Spinal cord (tissue), 10 donors: ENCODE measurements at places on chromosomes 11 and 22.

GRCh38 chr11:6438979-6439571 lies 1.7 kb downstream of the HPX start:
- H3K4me3 ChIP-seq: no peak overlapping the region
- H3K27ac ChIP-seq: no peak overlapping the region
- H3K27me3 ChIP-seq: no peaks in the 10 kb centered on the region
- no peak for DNase-seq

DNA sequence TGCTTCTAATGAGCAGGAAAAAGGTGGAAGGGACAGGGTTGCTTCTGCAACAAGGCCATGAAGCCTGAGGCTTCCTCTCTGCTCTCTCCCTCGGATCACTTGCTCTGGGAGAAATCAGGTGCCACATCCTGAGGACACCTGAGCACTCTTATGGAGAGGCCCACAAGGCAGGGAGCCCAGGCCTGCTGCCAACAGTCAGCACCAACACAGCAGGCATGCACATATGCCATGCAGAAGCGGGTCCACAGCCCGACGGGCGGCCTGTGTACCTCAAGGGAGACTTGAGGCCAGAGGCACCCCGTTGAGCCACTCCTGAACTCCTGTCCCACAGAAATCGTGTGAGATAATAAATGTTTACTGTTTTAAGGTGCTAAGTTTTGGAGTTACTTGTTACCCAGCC lies 9.5 kb downstream of the TTLL12 start:
- H3K4me1 ChIP-seq: no peaks in the 10 kb centered on the region
- H3K27ac ChIP-seq: no peak overlapping the region
- H3K4me3 ChIP-seq: no peak overlapping the region
- DNase-seq: no peak

GRCh38 chr11:11406652-11407051 lies 53.6 kb upstream of the CSNK2A3 start:
- H3K4me1 ChIP-seq: peaks cover 41% of the 10 kb centered on the region
- no peak for DNase-seq
- H3K36me3 ChIP-seq: no peaks in the 10 kb centered on the region
- H3K27me3 ChIP-seq: peaks cover 7% of the 10 kb centered on the region
- no peak overlapping the region for H3K4me3 ChIP-seq

- peaks cover 65% of the 10 kb centered on the region for H3K27me3 ChIP-seq
- no peak for DNase-seq
- no peak overlapping the region for H3K27ac ChIP-seq
- no peaks in the 10 kb centered on the region for H3K36me3 ChIP-seq
- peaks cover 29% of the 10 kb centered on the region for H3K4me1 ChIP-seq
These were observed 8.8 kb downstream of the TBX1 start for GRCh38 chr22:19769393-19769715.

- H3K4me1 ChIP-seq: peaks cover 15% of the 10 kb centered on the region
- H3K27ac ChIP-seq: no peak overlapping the region
- peaks cover 5% of the 10 kb centered on the region for H3K27me3 ChIP-seq
- DNase-seq: no peak
- no peaks in the 10 kb centered on the region for H3K36me3 ChIP-seq
- no peak overlapping the region for H3K4me3 ChIP-seq
These were observed 463.3 kb downstream of the BRD1 start for GRCh38 chr22:49364398-49364797.

DNA sequence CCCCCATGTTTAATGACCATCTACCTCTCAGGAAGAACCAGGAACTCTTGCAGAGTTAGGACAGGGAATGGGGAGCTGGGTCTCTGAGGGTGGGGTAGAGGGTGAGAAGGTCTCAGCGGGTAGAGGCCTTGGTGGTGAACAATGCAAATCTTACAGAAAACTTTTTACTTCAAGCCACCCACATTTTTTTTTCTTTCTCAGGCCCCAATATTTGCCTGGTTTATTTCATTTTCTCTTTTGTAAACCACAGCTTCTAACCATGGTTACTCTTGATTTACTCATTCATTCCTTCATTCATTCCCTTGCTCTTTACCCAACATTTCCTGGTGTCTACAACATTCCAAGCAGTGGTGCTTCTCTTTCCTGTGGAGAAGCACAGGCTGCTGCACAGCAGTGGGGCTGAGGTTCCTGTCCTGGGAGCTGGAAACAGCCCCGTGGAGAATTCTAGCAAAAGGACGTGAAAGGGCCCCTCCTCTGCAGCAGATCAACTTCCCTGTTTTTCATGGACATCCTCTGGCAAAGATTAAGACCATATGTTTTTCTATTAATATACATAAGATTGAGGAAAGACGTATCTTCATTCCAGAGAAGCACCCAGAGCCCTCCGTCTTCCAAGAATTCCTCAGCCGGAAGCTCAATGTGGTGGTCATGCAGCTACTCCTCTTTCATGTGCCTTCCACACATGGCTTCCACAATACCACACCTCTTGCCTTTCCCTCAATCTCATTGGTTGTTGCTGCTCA lies 224.4 kb upstream of the SESN3 start:
- no peak for DNase-seq
- H3K27ac ChIP-seq: no peak overlapping the region
- H3K4me3 ChIP-seq: no peak overlapping the region

GRCh38 chr11:111335549-111335948 lies 37.2 kb downstream of the POU2AF3 start:
- H3K36me3 ChIP-seq: no peaks in the 10 kb centered on the region
- H3K4me3 ChIP-seq: no peak overlapping the region
- H3K27ac ChIP-seq: no peak overlapping the region
- no peaks in the 10 kb centered on the region for H3K27me3 ChIP-seq
- DNase-seq: no peak

GRCh38 chr11:86062719-86063118 lies 6.2 kb downstream of the PICALM start:
- DNase-seq: no peak
- no peak overlapping the region for H3K4me3 ChIP-seq
- H3K27me3 ChIP-seq: no peaks in the 10 kb centered on the region
- H3K4me1 ChIP-seq: no peaks in the 10 kb centered on the region
- H3K27ac ChIP-seq: no peak overlapping the region

DNA sequence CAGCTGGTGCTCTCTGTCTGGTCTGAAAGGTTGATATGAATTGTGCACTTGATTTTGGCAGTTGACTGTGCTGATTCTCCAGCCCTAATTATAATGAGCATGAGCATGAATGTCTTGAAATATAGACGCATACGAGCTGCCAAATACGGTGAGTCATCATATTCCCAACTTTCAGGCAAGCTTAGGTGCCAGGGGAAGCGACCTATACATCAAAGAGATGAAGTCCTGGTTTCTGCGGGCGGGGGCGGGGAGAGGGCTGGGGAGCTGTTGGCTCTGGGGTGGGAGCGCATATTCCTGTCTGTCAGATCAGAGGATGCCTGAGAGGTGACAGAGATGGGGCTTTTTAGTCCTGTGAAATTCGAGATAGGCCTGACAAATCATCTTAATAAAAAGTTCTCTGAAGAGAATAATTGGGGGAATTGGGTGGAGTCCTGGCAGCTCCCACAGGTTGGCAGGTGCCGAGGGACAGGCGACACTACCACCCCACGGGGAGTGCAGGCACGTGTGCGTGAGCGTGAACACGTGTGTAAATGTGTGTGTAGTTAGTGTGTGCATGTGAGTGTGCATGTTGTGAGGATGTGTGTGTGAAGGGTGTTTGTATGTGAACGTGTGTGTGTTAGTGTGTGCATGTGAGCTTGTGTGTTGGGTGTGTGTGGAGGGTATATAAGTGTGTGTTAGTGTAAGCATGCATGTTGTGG lies 865.3 kb downstream of the TBC1D22A start:
- H3K27ac ChIP-seq: no peak overlapping the region
- H3K27me3 ChIP-seq: no peaks in the 10 kb centered on the region
- peaks cover 21% of the 10 kb centered on the region for H3K4me1 ChIP-seq
- H3K4me3 ChIP-seq: no peak overlapping the region
- H3K36me3 ChIP-seq: no peaks in the 10 kb centered on the region

DNA sequence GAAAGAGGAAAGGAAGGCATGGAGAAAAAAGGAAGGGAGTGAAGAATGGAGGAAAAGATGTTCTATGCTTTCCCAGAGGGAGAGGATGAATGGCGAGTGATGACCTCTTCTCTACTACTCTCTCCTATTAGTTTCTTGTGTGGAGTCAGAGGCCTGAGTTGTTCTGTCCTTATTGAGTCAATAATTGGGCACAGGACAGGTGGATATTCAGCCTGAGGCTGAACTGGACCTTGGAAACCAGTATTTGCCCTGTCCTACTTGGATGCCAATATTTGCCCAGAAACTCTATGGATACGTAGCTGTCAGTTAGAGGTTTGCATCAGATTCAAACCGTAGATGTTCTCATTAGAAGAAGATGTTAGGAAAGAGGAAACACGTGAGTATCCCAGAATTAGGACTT lies 17.6 kb upstream of the SWAP70 start:
- H3K36me3 ChIP-seq: no peaks in the 10 kb centered on the region
- no peaks in the 10 kb centered on the region for H3K4me1 ChIP-seq
- no peak overlapping the region for H3K27ac ChIP-seq
- no peak for DNase-seq
- H3K27me3 ChIP-seq: no peaks in the 10 kb centered on the region

DNA sequence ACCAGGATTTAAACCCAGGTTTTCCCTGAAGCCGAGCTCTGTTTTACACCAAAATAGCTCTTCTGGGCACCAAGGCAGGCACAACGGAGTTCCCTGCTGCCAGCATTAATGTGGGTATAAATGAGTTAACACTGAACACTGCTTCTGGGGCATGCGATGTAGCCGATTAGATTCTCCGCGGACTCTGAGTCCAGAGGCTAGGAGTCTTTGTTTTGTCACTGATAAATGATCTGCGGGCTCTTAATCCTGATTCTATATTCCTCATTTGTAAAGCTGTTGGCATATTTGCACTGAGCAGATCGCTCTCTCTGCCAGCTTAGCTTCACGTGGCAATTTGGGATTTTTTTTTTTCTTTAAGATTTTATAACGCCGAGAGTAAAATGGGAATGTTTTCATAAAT lies 16.8 kb upstream of the LDLRAD3 start:
- H3K27ac ChIP-seq: no peak overlapping the region
- H3K4me3 ChIP-seq: no peak overlapping the region
- H3K4me1 ChIP-seq: peaks cover 8% of the 10 kb centered on the region
- no peak for DNase-seq

- peak overlapping the region; percentile 57 for H3K27ac ChIP-seq
- DNase-seq: no peak
- peaks cover 36% of the 10 kb centered on the region for H3K4me1 ChIP-seq
- H3K36me3 ChIP-seq: peaks cover 74% of the 10 kb centered on the region
- no peaks in the 10 kb centered on the region for H3K27me3 ChIP-seq
- H3K4me3 ChIP-seq: no peak overlapping the region
These were observed 47.9 kb upstream of the SUSD2 start for GRCh38 chr22:24133187-24133965.

DNA sequence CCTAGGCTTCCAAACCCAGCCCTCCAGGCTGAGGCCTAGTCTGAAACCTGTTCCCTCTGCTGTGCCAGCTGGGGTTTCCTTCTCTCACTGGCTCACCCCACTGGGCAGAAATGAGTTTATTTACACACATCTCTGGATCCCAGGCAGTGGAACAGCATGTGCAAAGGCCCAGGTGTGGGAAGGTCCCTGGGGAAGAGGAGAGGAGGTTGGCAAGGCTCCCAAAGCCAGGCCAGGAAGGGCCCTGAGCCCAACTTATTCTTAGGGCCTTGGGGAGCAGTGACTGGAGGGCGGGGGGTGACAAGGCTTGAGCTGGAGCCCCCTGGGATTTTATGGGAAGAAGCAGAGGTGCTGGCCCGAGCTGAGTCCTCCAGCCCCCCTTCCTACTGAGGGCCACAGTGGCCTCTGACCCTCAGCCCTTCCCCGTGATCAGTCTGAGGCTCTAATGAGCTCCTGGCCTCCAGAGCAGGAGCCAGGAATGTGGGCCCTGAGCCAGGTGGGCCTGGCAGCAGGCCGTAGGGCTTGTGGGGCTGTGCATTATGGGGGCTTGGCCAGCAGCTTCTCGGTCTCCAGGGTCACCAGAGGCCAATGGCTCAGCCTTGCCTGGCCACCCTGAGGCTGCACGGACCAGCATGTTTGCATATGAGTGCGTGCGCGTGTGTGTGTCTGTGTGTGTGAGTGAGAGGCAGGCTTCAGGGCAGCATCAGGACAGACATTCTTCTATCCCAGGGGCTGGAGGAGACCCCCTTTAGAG lies 2.9 kb downstream of the MYO7A start:
- H3K4me1 ChIP-seq: peaks cover 46% of the 10 kb centered on the region
- no peak overlapping the region for H3K27ac ChIP-seq
- peak; percentile 65 for DNase-seq
- H3K4me3 ChIP-seq: no peak overlapping the region
- H3K36me3 ChIP-seq: peaks cover 5% of the 10 kb centered on the region

GRCh38 chr11:73072935-73073481 lies 69.1 kb downstream of the FCHSD2 start:
- H3K27me3 ChIP-seq: no peaks in the 10 kb centered on the region
- no peak overlapping the region for H3K27ac ChIP-seq

- no peaks in the 10 kb centered on the region for H3K36me3 ChIP-seq
- peak overlapping the region; percentile 58 for H3K4me3 ChIP-seq
- H3K4me1 ChIP-seq: peaks cover 21% of the 10 kb centered on the region
These were observed 371 bp downstream of the SMCO4 start for GRCh38 chr11:93542811-93543229.

GRCh38 chr11:31102316-31102715 lies 267.2 kb downstream of the DCDC1 start:
- H3K27me3 ChIP-seq: no peaks in the 10 kb centered on the region
- no peak overlapping the region for H3K4me3 ChIP-seq
- H3K27ac ChIP-seq: no peak overlapping the region
- H3K36me3 ChIP-seq: no peaks in the 10 kb centered on the region

GRCh38 chr11:131841028-131841427 lies 470.6 kb downstream of the NTM start:
- no peak overlapping the region for H3K27ac ChIP-seq
- H3K27me3 ChIP-seq: no peaks in the 10 kb centered on the region
- H3K36me3 ChIP-seq: no peaks in the 10 kb centered on the region
- H3K4me3 ChIP-seq: no peak overlapping the region
- no peaks in the 10 kb centered on the region for H3K4me1 ChIP-seq
- DNase-seq: no peak

GRCh38 chr11:112012874-112013273 lies 12.3 kb upstream of the DLAT start:
- H3K36me3 ChIP-seq: peaks cover 3% of the 10 kb centered on the region
- no peak overlapping the region for H3K27ac ChIP-seq
- no peak for DNase-seq
- H3K4me3 ChIP-seq: no peak overlapping the region

DNA sequence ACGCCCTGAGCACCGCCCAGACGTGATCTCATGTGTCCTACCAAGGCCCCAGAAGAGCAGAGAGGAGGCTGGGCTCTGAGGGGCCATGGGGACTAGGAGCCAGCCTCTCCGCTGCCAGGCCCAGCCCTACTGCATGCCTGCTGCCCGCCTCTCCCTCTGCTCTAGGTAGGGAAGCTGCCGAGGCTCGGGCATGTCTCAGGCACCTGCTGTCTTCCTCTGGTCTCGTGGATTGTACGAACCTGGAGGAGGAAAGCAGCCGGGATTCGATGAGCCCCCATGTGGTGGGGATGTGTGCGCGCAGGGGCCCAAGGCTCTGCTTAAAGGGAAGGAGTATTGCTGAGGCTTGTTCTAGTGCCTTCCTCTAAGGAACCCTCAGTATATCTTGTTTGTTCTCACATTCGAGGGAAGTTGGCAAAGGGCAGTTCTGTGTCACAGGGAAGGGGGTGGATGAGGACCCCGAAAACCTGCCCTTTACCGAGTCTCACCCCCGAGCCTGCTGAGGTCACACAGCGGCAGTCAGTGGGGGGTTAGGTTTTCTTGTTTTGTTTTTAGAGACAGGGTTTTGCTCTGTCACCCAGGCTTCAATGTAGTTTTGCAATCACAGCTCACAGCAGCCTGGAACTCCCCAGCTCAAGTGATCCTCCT lies 21.2 kb downstream of the DAGLA start:
- H3K27ac ChIP-seq: no peak overlapping the region
- no peaks in the 10 kb centered on the region for H3K27me3 ChIP-seq
- H3K4me3 ChIP-seq: no peak overlapping the region

GRCh38 chr11:37946155-37946766 lies 1348.2 kb upstream of the RAG2 start:
- no peaks in the 10 kb centered on the region for H3K4me1 ChIP-seq
- H3K4me3 ChIP-seq: no peak overlapping the region
- no peaks in the 10 kb centered on the region for H3K36me3 ChIP-seq
- no peak overlapping the region for H3K27ac ChIP-seq
- no peaks in the 10 kb centered on the region for H3K27me3 ChIP-seq
